Cerebellar nuclear complex (tissue), 1 donor: ENCODE measurements at places on chromosomes 16 and 17.

DNA sequence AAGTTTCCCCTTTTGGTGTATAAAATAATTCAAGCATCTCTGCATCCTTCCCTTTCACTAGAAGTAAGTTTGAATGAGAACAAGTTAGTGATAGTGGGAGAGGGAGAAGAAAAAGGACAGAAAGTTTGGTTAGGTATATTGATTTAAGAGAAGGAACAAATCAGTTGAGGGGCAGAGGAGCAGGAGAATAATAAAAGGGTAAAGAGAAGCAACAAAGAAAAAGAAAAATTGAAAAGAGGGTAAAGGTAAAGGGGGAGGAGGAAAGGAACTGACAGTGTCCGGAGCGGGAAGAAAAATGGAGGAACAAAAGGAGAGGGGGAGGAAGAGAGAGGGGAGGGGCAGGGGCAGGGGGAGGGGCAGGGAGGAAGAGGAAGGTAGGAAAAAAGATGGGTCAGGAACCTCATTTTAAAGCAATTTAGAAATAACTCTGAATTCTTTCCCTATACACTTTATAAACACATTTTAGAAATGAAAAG lies 6.3 kb upstream of the IGF2BP1 start:
- DNase-seq = no peak

DNA sequence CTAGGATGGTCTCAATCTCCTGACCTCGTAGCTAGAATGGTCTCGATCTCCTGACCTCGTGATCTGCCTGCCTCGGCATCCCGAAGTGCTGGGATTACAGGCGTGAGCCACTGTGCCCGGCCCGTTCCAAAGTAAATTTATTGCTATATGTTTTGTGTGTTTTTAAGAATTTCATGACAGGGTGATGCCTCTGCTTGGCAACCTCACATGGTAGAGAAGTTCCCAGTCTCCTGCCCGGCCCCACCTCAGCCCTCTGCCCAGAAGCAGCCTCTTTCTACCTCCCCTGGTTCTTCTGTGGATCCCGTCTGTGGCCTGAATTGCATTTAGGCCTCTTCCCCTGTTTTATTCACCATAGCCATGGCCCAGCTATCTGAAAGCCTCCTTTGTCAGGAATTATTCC lies 55.0 kb downstream of the B9D1 start:
- no peak for DNase-seq

DNA sequence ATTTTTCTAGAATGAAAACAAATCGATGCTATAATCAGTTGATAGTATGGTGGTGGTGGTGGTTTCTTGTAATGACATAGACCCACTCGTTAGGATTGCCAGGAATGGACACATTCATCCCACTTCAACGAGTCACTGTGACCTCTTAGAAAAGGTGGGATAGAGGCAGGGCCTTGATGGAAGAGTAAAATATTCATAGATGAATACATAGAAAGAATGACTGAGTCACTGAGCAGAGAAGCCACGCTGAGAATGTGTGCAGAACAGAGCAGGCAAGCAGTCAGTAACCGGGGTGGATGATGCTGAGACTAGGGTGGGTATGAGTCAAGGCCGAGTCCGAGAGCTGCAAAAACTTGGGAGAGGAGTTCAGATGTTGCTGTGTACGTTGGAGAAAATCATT lies 129.9 kb downstream of the PITPNC1 start:
- no peak for DNase-seq

DNA sequence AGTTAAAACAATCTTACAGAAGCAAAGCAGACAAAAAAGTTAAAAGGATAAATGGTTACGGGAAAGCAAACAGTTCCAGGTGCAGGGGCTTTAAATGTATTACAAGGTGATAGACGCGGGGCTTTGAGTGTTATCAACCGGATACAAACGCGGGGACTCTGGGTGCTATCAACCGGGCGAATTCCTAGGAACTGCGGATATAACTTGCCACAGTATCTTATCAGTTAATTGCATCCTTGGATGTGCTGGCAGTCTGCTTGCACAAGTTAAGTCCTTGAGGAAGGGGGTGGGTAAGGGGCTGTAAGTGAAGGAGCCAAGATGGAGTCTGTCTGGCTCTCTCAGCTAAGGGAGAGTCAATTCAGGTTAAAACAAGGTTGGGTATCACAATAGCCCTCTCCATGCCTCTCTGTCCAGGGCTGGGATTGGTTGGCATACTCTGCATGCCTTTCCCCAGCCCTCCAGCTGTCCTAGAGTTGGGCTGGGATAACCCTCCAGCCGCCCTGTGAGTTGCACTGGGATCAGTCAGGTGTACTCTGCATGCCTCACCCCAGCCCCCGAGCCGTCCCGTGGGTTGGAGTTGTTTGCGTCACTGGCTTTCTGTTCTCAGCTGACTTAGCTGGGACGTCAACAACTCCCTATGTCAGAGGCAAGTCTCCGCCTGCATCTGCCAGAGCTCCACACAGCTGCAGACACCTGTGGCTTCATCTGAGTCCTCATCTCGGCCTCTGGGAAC lies 40.9 kb downstream of the TMEM235 start:
- DNase-seq = no peak

DNA sequence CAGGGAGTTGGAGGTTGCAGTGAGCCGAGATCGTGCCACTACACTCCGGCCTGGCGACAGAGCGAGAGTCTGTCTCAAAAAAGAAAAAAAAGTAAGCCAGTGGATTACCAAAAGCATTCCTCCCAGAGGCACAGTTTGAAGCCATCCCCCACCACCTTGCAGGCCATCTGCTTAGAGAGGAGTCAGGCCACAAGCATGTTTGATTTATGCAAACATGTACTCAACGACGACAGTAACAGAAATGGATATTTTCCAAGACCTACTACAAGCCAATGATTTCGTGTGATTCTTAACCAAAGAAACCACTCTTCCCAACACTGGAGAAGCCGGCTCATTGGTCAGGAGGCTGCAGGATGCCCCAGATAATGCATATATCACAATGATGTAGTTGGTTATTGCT lies 34.8 kb downstream of the MYH13 start:
- DNase-seq = no peak

GRCh38 chr16:51289336-51289735 lies 138.3 kb upstream of the SALL1 start:
- DNase-seq = no peak

DNA sequence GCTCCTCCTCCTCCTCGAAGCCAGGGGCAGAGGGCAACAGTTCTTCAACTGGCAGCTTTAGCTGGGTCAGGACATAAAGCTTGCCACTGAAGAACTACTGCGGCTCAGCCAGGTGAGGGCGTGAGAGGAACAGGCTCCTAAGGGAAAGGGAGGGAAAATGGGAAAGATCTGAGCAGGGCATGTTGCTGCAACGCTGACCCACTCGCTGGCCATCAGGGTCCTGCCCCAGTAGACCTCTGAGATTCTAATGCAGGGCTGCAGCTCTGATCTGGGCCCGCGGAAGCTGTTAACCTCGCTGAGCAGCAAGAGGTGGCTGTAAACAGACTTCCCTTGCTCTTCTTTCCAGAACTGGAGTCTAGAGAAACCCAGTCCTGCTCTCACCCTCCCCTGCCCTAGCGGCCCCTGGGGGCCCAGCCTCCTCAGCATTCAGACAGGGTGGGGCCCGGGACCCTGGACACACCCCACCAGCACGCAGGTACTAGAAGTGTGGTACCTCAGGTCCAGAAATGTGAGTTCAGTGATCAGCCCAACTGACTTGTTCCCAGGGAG lies 3.8 kb upstream of the TLCD2 start:
- no peak for DNase-seq

- no peak for DNase-seq
Observed at GRCh38 chr16:66399031-66399430, 28.1 kb upstream of the BEAN1 start.

DNA sequence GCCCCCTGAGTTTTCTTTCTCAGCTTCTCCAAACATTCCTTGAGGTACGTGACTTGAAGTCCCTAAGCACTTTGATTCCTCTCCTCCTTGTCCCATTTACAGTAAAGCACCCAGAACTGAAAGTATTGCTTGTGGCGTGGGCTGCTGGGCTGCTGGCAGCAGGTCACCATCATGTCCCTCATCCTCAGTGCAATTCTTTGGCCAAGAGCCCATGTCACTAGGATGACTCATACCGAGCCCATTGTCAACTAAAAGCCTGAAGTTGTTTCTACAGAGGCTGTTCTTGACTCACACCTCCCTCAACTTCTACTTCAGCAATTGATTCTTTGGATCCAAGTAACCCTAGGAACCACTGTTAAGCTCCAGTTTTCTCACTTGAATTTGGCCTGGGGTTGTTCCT lies 54.3 kb downstream of the KPNA2 start:
- DNase-seq = no peak
